ENCODE measurements at places on chromosomes 3 and 15. TPM values are rescaled to one million over a fixed set of nuclear protein-coding genes. Genes with fewer than 3 reads are reported as not detected.

GRCh38 chr3:42803414-42804105 lies 730 bp downstream of the HIGD1A start:
- peaks cover 54% of the 10 kb centered on the region for H3K4me1 ChIP-seq
- peak overlapping the region; percentile 94 for H3K4me3 ChIP-seq
- H3K27me3 ChIP-seq: peaks cover 24% of the 10 kb centered on the region
- DNase-seq: peak; percentile 33
- H3K27ac ChIP-seq: peak overlapping the region; percentile 91
- H3K36me3 ChIP-seq: peaks cover 2% of the 10 kb centered on the region

The ACTRT3 gene
- 0.26 TPM for total RNA-seq

The STRIT1 gene
- total RNA-seq: not detected

DNA sequence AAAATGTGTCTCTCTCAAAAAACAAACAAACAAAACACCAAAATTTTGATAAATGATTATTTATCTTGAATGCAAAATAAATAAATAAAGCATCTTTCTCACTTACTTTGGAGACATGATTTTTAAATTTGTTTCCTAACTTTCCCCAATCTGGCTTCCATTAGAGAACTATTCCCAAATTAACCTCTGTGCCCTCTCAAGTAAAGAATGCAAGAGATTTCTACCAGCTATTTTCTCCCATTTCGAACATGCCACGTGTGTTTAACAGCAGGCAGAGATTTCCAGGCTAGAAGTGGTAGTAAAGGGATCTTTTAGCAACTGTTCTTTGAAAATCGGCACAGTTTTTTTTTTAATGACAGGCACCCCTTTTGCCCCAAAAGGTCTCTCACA lies 269.1 kb downstream of the SHQ1 start:
- H3K27ac ChIP-seq: no peak overlapping the region
- H3K36me3 ChIP-seq: no peaks in the 10 kb centered on the region
- H3K4me3 ChIP-seq: no peak overlapping the region
- peaks cover 7% of the 10 kb centered on the region for H3K4me1 ChIP-seq

GRCh38 chr3:50570508-50571279 lies 1.4 kb downstream of the HEMK1 start:
- H3K27ac ChIP-seq: peak overlapping the region; percentile 92
- peaks cover 9% of the 10 kb centered on the region for H3K36me3 ChIP-seq
- H3K4me3 ChIP-seq: peak overlapping the region; percentile 95
- H3K4me1 ChIP-seq: peaks cover 75% of the 10 kb centered on the region
- DNase-seq: no peak

GRCh38 chr3:99639579-99639978 lies 1.2 kb downstream of the COL8A1 start:
- H3K27ac ChIP-seq: no peak overlapping the region
- DNase-seq: no peak
- H3K4me1 ChIP-seq: peaks cover 22% of the 10 kb centered on the region
- no peak overlapping the region for H3K4me3 ChIP-seq

The PROS1 gene
- total RNA-seq: 0.46 TPM

- no peak overlapping the region for H3K4me3 ChIP-seq
- no peaks in the 10 kb centered on the region for H3K36me3 ChIP-seq
- no peak overlapping the region for H3K27ac ChIP-seq
Measured at GRCh38 chr15:83784975-83785374, 131.1 kb downstream of the ADAMTSL3 start.

The WDR72 gene
- total RNA-seq: not detected

The SCN11A gene
- total RNA-seq: 0.22 TPM

The ARHGEF26 gene
- 0.31 TPM for total RNA-seq

The SLC27A2 gene
- 27.6 TPM for total RNA-seq

All from activated T-cell treated with anti-CD3 and anti-CD28 coated beads, Interleukin-2, amount 50 U/mL, for 72 hours (primary cell).